CD4-positive, alpha-beta memory T cell (primary cell): ENCODE measurements at places on chromosomes 5 and 9.
A peak's percentile ranks its signal among the peaks of the same experiment; 100 is the strongest.

DNA sequence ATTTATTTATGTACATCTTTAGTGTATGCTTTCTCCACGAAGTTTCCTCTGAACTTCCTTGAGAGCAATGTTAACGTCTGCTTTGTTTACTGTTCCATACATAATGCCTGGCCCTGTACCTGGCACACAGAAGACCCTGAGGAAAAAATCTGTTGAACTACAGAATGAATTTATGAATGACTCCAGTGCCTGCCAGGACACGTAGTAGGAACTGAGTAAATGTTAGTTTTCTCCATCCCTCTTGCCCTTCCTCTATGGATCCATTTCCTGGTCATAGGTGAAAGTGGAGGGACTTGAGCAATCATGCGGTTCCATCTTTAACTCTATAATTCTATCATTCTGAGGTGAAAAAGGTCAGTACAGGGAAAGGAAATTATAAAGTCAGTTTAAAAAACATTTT is 117.7 kb downstream of the MAPKAP1 start:
- DNase-seq, result no peak

GRCh38 chr5:96509721-96510350 is 76.8 kb upstream of the PCSK1 start:
- DNase-seq, result no peak

- DNase-seq, result no peak
These were observed 866 bp downstream of the SLC22A5 start for GRCh38 chr5:132370181-132370970.

DNA sequence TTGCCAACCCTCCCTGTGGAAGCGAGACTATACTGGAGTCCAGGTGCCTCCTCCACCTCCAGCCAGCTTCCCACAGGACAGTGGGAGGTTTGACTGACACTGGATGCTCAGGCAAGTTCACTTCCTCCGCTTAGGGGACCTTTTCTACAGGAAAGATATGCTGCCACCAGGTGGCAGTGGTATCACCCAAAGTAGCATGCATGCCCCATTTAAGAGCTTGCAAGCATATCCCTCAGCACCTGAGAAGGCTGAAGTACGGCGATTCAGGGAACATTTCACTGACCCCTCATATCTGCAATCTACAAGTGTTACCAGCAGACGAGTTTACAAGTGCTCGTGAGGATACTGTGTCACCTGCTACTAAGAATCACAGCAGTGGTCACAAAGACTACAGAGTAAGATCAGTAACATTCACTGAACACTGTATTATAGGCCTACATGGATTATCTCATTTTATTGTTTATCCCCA is 75.5 kb downstream of the KLHL3 start:
- peak; percentile 63 for DNase-seq

DNA sequence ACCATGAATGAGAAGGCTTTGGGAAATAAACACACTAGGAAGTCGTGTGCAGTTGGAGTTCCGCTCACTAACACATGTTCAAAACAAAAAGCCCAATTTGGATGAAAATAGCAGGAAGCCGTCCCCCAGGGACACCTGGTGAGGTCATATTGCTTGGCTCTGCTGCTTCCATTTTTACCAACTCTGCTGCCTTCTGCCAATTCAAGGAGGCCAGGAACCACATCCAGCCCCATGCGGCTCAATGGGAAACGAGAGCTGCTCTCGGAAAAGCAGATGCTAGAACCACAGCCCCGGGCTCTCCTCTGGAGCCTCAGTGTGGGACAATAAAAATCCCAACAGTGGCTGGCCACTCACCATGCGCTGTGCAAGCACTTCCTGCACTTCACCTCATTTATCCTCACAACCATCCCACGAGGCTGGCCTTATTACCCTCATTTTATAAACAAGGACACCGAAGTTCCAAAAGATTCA is 13.4 kb downstream of the ADAM19 start:
- DNase-seq, result no peak

- DNase-seq, result no peak
These were observed 201.0 kb downstream of the IRX2 start for GRCh38 chr5:2550509-2550908.

GRCh38 chr5:140131967-140132409 is 6.3 kb downstream of the IGIP start:
- no peak for DNase-seq

- peak; percentile 75 for DNase-seq
These were observed 909 bp downstream of the NDFIP1 start for GRCh38 chr5:142109331-142110045.
